ENCODE measurements at places on chromosomes 13 and 19.

DNA sequence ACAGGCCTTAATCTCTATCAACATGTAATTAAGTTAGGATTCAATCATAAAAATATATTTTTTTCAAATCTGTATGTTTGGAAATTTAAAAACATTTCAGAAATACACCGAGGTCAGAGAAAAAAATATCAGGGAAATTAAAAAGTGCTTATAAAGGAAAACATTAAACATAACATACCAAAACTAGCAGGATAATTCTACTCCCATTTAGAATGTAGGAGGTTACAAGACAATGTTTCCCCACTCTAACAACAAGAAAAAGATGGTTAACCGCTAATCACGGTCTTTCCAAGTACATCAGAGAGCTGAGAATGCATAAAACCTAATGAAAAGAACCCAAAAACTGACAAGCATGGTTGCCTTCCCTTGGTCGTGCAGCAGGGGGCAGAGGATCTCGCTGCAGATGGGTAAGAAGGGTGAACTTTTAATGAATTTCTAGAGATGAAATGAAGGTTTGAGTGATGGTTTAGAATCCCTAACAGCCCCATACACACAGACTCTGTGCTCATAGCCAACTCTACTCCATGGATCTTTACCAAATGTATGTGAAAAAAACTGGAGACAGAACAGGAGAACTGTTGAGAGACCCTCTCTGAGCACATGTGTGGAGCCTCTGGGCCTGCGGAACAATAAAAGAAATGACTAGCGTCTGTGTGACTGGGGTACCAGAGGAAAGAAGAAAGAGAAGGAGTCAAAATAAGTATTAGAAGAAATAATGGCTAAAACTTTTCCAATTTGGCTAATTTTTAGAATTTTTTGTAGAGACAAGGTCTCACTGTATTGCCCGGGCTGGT, 51.3 kb upstream of the LSM14A start:
- DNase-seq: no peak

GRCh38 chr13:57631596-57632275, at the start of gene PCDH17:
Gene PCDH17, plus strand, starts transcription at chr13:57631744. Its CDS starts 803 bp downstream, at chr13:57632547.
- DNase-seq: no peak

DNA sequence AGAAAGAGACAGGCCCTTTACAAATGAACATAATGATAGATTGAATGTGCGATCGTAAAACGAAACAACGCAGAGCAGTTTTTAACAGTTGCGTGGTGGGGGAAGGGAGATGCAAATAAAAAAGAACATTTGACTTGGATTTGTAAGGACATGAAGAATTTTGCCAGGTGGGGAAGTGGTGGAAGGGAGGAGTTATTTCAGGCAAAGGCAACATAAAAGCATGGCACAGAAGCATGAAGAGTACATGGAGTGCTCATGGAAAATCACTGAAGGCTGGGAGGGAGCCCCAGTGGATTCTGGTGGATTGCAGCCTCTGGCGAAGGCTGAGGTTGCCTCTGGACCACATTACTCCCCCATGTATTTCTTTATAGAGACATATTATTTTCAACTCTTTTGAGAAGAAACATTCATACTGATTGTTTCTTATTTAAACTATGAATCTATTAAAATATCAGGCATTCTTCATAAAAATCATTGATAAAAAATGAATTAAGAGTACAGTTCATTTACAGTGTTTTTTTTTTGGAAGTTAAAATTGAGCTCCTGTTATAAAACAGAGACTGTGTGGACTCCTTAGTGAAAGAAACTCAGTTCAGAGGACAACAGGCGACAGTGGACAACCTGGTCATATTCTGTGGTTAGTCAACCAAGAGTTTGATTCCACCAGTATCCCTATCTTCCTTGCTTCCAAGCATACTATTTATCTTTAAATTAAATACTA, 57.5 kb downstream of the STARD13 start:
- no peak for DNase-seq

DNA sequence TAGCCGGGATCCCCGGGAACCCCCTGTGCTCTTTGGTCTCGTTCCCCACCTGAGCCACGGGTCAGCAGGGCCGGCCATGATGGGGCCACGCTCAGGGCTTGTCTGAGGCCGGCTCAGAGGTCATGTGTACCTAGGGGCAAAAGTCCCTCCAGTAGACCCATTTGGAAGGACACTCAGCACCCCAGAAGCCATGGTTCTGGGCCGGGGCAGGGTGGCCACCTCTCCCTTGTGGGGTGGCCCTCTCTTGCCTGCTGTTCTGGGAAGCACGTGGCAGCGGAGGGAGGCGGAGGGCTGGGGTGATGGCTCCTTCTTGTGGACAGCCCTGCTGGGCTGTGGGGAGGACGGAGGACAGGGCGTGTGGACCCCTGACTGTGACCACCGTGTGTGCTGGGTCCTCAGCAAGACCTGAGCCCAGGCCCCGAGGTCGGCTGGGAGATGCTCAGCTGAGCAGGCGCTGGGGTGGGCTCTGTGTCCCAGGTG, 6.4 kb upstream of the PEAK3 start:
- DNase-seq: no peak

DNA sequence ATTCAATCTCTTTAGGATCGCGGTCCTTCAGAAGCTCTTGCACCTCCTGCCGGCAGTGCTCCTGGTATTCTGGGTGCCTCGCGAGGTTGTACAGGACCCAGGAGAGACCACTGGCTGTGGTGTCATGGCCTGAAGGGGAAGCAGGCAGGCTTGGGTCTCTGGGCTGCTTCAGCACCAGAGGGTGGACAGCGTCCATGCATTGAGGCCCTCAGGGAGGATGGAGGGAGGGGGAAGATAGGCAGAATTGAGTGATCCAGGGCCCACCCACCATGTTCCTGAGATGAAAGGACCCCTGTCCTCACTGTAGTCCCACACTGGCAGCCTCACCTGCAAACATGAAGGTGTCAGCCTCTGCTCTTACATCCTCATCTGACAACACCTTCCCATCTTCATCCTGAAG, 17.9 kb upstream of the OR10H5 start:
- DNase-seq: no peak

GRCh38 chr13:85806553-85807175, 7.4 kb upstream of the SLITRK6 start:
- no peak for DNase-seq

DNA sequence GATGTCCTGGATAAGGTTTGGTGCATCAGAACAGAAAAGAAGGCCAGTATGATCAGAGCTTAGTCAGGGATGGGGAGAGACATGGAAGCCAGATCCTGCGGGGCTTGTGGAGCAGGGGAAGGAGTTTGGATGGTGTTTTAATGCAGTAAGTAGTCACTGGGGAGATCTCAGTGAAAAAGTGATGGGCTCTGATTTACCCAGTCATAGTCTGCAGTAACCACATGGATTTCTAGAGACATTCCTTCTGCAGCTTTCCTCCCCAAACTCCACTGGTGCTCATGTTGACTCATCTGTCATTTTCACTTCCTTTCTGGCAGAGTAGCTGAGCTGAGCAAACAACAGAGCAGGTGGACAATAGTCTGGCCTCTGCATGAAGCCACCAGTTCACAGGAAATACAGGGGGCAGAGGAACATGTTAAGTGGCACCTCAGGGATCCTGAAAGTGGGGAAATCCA, 144.1 kb downstream of the DPF1 start:
- no peak for DNase-seq

DNA sequence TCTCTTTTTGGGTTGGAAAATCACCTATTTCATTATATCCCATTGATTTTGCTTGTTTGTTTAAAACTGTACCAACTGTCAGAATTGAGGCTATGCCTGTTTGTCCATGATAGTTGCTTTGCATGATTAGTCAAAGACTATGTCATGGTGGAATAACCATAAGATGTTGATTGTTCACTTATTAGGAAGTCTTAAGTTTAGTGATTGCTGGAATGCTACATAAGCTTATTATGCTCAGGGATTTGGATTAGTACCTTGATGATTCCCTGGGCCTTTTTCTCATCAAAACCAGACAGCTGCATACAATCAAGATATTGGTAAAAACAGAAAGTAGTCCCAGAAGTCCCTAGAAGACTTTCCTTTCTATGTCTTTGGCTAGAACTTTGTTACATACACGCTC, 954.7 kb downstream of the PCDH9 start:
- no peak for DNase-seq

GRCh38 chr19:9720541-9720940, 45.6 kb upstream of the ZNF562 start:
- DNase-seq: no peak

GRCh38 chr19:57026476-57026875, 93.3 kb upstream of the USP29 start:
- no peak for DNase-seq

DNA sequence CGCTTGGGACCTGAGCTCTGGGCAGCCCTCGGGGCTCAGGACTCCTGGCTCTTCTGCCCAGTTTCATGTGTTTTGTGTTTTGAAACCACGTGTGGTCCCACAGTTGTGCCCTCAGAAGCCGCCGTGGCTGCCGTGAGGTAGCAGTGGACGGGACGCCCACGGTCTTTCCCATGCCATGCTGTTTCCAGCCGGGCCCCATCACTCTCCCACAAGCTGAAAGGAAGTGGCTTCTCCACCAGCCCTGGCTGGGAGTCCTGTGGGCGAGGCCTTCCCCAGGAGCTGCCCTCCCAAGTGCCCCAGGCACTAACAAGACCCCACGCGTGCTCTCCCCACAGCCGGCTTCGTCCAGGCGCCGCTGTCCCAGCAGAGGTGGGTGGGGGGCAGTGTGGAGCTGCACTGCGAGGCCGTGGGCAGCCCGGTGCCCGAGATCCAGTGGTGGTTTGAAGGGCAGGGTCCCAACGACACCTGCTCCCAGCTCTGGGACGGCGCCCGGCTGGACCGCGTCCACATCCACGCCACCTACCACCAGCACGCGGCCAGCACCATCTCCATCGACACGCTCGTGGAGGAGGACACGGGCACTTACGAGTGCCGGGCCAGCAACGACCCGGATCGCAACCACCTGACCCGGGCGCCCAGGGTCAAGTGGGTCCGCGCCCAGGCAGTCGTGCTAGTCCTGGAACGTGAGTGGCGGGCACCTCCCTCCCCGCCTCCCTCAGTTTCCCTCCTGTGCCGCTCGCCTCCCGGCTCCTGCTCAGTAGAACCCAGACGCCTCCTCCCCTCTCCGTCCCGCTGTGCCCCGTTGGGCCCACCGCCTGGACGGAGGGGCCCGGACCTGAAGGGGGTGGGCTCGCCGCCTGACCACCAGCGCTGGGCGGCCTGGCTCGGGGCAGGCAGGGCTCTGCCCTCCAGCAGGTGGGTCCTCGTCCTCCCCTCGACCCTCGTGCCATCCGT, 5.3 kb downstream of the BSG start:
- DNase-seq: no peak

Measured in esophagus squamous epithelium (tissue), 5 donors.